HFF-Myc (cell line): ENCODE measurements at places on chromosomes 11 and 22.

- DNase-seq: no peak
Observed at GRCh38 chr11:13503393-13503792, 7.6 kb upstream of the PTH start.

DNA sequence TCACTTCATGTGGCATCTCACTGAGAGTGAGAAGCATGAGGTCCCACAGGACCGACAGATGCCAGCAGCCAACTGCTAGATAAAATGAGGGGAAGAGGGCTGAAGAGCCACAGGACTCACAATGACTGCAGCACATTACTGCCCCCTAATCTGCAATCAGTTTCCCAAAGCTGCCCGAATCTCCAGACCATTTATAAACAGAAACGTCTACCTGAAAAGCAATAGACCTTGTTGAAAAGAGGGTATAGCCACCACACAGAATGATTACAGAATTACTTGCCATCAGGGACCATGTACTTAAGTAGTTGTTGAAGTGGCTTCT is 12.4 kb upstream of the TEF start:
- no peak for DNase-seq

DNA sequence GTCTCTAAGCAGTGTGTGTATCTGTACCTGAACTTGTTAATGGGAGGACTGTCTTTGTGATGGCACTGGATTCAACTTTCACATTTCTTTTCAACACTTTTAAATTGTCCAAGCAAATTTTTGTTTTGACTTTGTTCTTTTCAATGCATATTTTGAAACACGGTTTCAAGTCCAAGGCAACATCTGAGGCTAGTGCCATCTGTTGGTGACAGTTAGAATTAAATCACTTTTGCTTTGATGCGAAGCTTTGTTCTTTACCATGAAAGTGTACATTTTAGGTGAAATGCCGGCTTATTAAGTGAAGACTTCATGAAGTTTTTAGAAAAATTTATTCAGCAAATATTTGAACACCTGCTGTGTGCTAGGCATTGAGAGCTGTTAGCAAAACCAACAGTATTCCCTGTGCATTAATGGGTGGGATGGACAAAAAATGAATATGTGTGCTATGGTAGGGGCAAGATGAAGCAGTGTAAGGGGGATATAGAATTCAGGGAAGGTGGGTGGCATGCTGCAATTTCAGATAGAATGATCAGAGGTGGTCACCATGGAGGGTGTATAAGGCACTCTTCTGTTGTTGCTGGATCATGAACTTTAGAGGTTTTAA is 70.2 kb downstream of the DDX10 start:
- DNase-seq: no peak

DNA sequence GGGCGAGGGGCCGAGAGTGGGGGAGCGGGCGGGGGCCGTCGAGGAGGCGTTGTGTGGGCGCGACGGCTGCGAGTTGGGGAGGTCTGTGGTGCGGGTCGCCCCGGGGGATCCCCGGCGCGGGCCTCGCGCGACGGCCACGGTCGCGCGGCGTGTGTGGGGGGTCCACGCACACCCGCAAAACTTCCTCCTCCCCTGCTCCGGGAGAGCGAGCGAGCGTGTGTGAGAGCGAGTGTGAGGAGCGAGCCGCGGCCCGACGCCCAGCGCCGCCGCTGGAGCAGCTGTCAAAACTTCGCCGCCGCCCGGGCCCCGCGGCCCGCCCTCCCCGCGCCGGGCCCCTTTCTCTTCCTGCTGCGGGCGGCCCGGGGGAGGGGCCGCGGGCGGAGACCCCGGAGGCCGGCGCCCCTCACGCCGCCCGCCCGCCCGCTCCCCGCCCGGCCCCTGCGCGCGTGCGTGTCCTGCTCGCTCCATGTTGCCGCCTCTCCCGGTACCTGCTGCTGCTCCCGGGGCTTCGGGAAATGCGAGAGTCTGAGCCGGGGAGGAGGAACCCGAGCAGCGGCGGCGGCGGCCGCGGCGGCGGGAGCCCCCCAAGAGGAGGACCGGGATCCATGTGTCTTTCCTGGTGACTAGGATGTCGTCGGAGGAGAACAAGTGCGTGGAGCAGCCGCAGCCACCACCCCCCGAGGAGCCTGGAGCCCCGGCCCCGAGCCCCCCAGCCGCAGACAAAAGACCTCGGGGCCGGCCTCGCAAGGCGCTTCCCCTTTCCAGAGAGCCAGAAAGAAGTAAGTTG is 9.0 kb upstream of the CCT8L2 start:
- DNase-seq: no peak

DNA sequence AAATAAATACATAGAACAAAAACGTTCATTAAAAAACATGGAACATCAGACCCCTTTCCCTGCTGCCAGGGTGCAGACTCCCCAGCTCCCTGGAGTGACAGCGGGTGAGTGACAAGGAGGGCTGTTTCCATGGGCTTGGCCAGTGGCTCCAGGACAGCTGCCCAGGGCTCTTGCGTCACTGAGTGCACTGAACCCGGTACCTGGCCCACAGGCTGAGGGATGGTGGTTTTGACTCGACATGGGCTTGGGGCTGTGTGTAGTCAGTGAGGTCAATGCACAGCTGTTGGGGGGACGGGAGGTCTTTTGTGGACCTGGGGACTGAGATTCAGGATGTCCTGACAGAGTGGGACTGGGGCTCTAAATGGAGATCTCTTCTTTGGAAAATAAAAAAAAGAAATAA is 142.1 kb upstream of the B3GAT1 start:
- no peak for DNase-seq

DNA sequence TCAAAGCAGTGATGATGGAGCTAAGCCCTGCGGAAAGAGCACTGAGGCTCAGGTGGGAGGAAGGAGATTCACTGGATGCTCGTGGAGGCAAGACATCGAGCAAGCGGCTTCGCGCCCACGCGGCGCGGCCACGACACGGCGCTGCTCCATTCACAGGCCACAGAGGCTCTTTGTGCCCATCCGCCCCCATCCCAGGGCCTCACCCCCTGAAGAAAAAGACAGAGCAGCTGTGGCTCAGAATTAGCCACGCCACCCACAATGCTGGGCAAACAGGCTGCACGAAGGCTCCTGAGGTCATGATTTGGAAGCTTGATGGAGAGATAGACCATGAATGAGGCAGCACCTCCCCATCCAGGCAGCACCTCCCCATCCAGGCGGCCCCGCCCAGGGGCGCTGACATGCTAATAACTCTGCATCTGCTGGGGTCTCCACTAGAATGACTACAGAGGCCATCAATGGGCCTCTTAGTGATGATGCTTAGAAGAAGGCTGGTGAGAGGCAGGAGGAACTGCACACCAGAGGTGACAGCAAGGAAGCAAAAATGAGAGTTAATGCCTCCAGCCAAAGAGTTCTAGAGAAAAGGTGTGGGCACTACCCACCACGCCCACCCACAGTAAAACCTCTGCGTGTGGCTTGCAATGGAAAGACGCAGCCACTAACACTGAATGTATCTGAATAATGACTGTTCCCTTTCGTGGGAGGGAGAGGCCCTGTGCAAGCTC is 43.5 kb downstream of the MYH9 start:
- DNase-seq: no peak
